ENCODE measurements at places on chromosomes 11 and 22. TPM values are rescaled to one million over a fixed set of nuclear protein-coding genes. Genes with fewer than 3 reads are reported as not detected.

The LRRC56 gene
- 1.3 TPM for total RNA-seq

The RTN4RL2 gene
- total RNA-seq = 0.17 TPM

The OR56A3 gene
- not detected for total RNA-seq

The LMNTD2 gene
- 0.26 TPM for total RNA-seq

The LRRC74B gene
- total RNA-seq = not detected

The SMIM38 gene
- total RNA-seq = 0.51 TPM

The LDLRAD3 gene
- total RNA-seq = 4.9 TPM

The OR8A1 gene
- total RNA-seq = not detected

The PLEKHA7 gene
- total RNA-seq = under 0.01 TPM

The SMIM35 gene
- total RNA-seq = not detected

The SLC25A45 gene
- 1.5 TPM for total RNA-seq

The TRIM51 gene
- not detected for total RNA-seq

The OR5L2 gene
- not detected for total RNA-seq

Data from fibroblast of lung (primary cell).